Activated CD4-positive, alpha-beta T cell treated with anti-CD3 and anti-CD28 coated beads, Interleukin-2, amount 50 U/mL, for 24 hours (primary cell): ENCODE measurements at places on chromosomes 2 and 18.

- no peak for DNase-seq
These were observed 1.3 kb downstream of the R3HDM1 start for GRCh38 chr2:135532581-135532980.

DNA sequence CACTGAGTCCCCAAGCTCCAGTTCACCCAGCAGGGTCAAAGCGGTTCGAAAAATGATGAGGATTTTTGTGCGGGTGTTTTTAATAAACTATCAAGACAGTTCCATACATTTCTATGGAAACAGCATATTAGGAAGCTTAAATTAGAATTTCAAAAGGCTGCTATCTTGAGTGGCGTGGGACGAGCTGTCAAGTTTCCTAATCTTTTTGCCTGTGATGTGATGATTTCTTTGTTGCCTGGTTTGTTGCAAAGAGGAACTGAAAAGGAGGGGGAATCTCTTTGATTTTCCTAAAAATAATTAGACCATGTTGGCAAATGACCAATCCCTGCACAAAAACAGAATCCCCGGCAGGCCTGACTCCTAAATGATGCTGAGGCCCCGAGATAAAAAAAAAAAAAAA is 66.1 kb upstream of the ATG16L1 start:
- no peak for DNase-seq

DNA sequence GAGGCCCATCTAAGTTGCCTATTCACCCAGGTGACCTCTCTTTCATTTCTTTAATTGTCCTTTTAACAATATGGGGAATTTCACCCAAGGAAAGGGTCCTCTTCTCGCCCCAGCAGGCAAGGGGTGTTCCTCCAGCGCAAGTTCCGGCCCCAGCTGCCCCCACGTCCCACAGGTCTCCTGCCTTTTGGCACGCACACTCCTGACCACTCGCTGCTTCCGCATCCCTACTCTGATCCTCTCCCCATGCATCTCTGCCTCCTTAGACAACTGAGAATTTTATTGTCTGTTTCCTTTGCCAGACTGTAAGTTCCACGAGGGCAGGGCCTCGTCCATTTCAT is 684 bp upstream of the ARPC2 start:
- no peak for DNase-seq

DNA sequence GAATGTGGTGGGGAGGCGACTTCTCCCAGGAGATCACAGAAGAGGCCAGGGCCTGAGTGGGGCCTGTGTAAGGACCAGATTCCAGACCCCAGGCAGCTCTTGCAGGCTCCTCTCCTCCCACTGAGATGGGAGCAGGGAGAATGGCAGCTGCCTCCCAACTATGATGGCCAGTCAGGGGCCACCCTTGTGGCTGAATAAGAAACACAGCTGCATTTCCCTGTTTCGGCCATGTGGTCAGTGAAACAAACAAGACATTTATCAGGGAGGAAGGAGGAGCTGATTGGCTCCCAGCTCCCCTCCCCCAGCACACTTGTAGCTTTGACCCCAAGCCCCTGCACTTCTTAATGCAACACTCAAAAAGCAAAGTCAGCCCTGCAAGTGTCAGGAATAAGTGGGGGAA is 143.5 kb downstream of the CELF4 start:
- no peak for DNase-seq

DNA sequence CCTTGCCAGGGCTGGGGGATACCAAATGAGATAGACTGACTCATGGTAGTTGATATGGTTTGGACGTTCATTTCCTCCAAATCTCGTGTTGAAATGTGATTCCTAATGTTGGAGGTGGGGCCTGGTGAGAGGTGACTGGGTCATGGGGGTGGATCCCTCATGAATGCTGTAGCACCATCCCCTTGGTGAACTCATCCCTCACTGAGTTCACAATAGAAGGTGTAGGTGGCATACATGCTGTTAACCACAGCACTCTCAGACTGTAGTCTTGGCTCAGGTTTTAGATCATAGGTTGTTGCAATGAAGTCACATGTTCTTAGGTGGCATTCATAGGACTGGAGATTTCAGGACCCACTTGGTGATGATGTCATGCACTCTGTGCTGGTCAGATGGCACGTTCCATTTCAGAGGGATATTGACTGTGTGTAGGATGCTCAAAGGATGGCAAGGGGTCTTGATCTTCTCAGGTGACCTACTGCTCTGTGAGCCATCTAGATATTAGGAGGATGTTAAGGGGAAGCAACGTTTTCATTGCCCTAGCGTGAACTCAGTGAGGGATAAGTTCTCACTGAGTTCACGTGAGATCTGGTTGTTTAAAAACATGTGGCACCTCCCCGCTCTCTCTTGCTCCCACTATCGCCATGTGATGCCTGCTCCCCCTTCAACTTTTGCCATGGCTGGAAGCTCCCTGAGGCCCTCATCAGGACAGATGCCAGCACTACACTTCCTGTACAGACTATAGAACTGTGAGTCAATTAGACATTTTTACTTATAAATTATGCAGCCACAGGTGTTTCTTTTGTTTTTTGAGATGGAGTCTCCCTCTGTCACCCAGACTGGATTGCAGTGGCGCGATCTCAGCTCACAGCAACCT is 73.8 kb upstream of the ACAA2 start:
- no peak for DNase-seq
